ENCODE measurements at places on chromosomes 12 and 14.
A peak's percentile ranks its signal among the peaks of the same experiment; 100 is the strongest.

DNA sequence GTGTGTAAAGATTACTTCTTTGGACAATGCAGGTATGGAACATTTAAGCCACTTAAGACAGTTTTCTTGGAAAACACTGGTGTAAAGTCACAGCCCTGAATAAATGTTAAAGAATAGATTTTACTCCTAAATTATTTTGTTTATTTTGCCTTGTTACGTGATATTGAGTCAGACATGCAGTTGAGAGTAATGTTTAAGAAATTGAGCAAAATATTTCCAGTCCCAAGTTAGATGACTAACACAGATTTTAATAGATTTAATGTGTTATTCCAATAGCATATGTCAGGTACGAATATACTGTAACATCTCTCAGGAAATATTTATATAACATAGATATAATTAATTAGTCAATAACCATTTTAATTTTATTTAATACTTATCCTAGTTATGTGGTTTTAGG is 1361.7 kb downstream of the FSCB start:
- no peak for DNase-seq

- no peak for DNase-seq
These were observed 57.7 kb downstream of the ATP2A2 start for GRCh38 chr12:110338754-110339153.

- DNase-seq: peak; percentile 4
These were observed 40.4 kb upstream of the GZMB start for GRCh38 chr14:24674204-24674970.

DNA sequence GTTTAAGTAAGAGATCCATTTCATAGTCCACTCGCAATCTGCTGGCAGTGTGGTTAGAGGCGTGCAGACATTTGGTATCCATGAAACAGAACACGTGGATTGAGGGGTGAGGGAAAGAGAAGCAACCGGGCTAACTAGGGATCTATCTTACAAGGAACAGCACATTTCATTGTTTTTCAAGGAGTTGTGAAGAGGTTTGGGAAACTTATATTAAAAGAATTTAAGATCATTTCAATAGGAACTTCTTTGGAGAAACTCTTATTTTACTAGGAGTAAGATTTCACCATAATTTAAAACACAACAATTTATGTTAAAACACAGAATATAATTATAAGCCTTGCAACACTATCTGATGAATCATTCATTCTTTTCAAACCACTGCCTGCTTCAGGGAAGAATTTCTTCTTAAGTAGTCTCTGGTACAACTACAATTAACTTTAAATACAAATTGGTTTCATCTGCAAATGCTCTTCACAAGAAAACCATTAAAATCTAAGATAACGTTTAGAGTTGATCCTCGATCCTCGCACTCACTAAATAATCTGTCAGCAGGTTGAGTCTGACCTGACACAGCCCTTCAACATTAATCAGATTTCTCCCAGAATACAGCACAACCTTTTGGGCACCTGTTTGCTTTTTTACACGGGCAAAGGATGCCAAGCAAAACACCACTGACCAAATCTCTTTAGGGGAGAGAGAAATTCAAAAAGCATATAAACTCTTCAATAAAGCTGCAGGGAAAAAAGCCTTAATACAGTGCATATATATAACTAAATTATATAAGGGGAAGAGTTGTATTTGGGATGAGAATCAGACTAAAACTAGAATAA is 27.3 kb downstream of the PPTC7 start:
- DNase-seq: no peak

DNA sequence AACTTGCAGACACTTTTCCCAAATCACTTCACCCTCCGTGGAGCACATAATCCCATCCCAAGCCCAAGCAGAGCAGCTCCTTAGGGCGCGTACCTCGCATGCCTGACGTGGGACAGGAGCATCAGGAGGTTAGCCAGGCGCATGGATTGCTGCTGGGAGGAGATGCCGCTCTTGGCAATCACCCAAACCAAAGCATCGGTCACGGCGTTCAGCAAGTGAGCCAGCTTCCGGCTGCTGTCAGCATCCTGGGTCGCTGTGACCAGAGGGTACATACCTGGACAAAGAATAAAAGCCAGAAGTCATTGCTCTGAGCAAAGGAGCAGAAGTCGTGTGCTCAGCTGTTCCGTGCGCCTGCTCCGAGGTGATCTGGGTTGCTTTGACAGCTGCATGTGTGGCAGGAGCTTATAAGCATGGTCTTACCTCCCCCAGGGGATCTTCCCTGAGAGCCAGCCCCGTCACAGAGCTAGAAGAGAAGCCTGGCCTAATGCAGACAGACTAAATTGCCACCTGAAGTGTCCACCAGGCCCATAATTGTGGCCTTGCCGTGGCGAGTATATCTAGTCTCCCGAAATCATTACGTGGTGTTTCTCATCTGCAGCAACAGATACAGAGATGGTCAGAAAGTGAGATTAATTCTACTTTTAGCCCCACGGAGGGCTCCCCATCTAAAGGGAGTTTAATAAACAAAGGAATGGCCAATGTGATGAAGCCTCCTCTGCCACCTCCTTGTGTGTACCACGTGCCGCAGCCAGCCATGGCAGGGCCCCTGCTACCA is 59.1 kb downstream of the ESR2 start:
- DNase-seq: no peak

- DNase-seq: no peak
These were observed 115.6 kb downstream of the NEDD1 start for GRCh38 chr12:97022536-97023230.

GRCh38 chr12:43104494-43104893 is 447.5 kb downstream of the ADAMTS20 start:
- no peak for DNase-seq

- no peak for DNase-seq
These were observed 654 bp upstream of the SUPT16H start for GRCh38 chr14:21384494-21384851.

DNA sequence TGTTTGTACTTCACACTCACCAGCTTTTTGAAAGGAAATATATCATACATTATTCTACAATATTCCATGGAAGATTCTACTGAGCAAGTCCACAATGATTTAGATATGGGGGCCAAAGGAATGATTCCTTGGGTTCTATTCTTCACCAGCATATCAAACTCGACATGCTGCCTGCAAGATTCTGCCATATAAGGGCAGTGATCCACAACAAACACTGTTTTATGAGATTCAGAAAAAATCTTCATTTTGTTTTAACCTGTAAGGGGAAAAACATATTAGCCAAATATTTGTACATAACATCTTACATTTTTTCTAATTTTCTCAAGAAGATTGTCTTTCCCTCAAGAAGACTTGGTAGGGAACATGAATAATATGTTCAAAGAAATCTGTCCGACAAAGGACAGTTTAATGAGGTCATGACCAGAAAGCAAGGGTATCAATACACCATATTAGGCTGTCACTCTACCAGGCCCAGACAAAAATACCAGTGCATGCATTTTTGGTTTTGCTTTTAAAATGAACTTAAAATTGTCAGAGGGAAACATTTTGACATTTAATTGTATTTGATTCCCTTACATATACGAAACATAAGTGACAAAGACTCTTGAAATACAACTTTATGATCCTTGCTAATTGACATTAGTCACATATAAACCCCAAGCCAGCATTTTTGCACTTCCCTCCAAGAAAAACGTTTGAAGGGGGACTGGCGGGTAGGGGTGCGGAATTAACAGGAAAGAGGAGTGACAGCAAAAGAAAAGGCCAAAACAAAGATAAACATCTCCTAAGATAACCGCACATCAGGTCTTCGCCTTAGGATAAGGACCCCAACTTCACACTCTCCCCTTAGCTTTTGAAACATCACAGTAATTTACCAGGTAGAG is 980 bp downstream of the INTS13 start:
- DNase-seq: no peak
